Thymus (tissue), 14 donors: ENCODE measurements at places on chromosomes 1 and 21. TPM values are rescaled to one million over a fixed set of nuclear protein-coding genes. Genes with fewer than 3 reads are reported as not detected.

- no peak for DNase-seq
- H3K27me3 ChIP-seq, result no peaks in the 10 kb centered on the region
- H3K36me3 ChIP-seq, result no peaks in the 10 kb centered on the region
- H3K4me1 ChIP-seq, result peaks cover 63% of the 10 kb centered on the region
Observed at GRCh38 chr1:207876131-207876530, 34.8 kb downstream of the CD34 start.

- H3K4me3 ChIP-seq, result peak overlapping the region; percentile 39
- DNase-seq, result no peak
- H3K4me1 ChIP-seq, result peaks cover 12% of the 10 kb centered on the region
- H3K27ac ChIP-seq, result no peak overlapping the region
- H3K27me3 ChIP-seq, result peaks cover 58% of the 10 kb centered on the region
Observed at GRCh38 chr1:228647523-228648444, 87.5 kb upstream of the RHOU start.

DNA sequence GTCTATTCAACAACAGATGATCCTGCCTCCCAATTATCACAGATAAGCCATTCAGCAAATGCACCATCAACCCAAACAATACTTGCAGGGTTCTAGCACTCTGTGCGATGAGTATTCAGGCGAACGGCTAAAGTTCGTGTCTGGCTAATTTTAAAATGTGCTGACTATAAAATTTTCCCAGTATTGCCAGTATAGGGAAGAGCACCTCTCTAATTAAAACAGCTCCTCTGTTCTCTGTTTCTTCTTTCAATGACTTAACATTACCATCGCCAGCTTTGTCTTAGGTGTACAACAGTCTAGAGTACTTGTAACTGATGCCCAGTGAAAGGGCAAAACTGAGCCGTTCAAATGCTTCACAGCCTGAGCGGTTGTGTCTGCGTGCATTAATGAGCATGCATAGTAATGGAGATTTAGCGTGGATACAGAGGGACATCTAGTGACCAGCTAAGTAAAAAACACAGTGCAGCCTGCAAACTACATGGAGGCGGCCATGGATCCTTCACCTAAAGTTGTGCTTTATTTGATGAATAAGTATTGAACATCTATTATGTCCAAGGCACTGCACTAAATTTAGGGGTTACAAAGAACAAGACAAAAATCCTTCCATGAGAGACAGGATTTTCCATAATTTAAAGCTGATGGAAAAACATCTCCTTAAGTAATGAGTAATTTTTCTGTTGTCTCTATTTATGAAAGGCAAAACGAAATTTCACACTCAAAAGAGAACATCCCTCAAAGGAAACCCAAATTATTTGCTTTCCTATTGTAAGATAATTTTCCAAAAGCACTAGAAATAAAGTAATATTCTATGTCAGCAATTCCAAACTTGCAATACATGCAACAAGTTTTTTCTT is 120.0 kb downstream of the SETD4 start:
- no peak overlapping the region for H3K4me3 ChIP-seq
- no peaks in the 10 kb centered on the region for H3K27me3 ChIP-seq
- no peaks in the 10 kb centered on the region for H3K4me1 ChIP-seq
- no peak for DNase-seq

The DCAF8 gene
- total RNA-seq, result 75.8 TPM

The OXCT2 gene
- 2.6 TPM for total RNA-seq

The GADD45A gene
- 17.8 TPM for total RNA-seq

GRCh38 chr1:198155253-198155652 is 1.5 kb upstream of the NEK7 start:
- no peak overlapping the region for H3K4me3 ChIP-seq
- no peaks in the 10 kb centered on the region for H3K36me3 ChIP-seq
- no peaks in the 10 kb centered on the region for H3K27me3 ChIP-seq

DNA sequence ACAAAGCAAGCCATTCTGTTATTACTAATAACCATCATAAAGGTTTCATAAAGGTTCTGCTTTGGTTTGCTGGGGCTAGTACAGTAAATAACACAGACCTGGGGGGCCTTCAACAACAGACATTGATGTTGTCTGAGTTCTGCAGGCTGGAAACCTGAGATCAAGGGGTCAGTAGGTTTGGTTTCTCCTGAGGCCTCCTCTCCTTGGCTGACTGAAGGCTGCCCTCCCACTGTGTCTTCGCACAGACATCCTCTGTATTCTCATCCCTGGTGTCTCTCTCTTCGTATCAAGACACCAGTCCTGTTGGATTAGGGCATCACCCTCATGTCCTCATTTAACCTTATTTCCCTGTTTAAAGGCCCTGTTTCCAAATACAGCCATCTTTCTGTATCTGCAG is 37.3 kb downstream of the HUNK start:
- no peak overlapping the region for H3K4me3 ChIP-seq
- DNase-seq, result no peak
- no peaks in the 10 kb centered on the region for H3K36me3 ChIP-seq
- no peak overlapping the region for H3K27ac ChIP-seq

DNA sequence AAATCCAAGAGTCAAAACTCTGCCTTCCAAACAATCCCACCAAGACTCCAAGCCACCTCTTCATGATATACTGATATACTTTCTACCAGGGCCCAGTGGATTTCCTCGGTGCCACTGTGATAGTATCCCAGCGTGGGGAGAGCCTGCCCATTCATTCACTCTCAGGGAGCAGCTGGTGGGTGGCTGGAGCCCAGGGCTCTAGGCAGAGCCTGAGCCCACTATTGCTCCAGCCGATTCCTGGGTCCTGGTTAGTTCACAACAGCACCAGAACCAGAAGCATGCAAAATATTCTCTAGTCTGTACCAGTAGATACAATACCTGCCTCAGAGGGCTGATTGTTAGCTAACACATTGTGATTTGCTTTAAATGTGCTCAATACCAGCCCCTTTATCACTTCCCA is 831 bp downstream of the CSRP1 start:
- H3K27ac ChIP-seq, result no peak overlapping the region
- no peaks in the 10 kb centered on the region for H3K27me3 ChIP-seq
- peak overlapping the region; percentile 53 for H3K4me3 ChIP-seq
- DNase-seq, result no peak
- peaks cover 11% of the 10 kb centered on the region for H3K4me1 ChIP-seq
- H3K36me3 ChIP-seq, result no peaks in the 10 kb centered on the region

The S100A11 gene
- total RNA-seq, result 195 TPM

DNA sequence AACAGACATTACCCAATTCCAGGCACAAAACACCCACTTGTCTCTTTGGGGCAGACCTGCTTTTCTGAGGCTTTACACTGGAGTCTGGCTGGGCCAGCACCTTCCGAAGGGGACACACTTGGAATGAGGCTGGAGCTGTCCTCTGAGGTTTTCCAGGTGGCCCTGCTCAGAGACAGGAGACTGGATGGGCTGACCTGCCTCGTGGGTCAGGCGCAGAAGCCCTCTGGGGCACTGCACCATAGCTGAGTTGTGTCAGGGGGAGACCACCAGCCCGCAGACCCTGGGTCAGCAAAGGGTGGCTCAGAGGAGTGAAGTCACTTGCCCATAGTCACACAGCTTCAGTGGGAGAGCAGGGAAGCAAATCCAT is 1.8 kb downstream of the SH2D5 start:
- H3K4me1 ChIP-seq, result peaks cover 10% of the 10 kb centered on the region
- no peak for DNase-seq
- peaks cover 72% of the 10 kb centered on the region for H3K27me3 ChIP-seq
- no peak overlapping the region for H3K4me3 ChIP-seq

DNA sequence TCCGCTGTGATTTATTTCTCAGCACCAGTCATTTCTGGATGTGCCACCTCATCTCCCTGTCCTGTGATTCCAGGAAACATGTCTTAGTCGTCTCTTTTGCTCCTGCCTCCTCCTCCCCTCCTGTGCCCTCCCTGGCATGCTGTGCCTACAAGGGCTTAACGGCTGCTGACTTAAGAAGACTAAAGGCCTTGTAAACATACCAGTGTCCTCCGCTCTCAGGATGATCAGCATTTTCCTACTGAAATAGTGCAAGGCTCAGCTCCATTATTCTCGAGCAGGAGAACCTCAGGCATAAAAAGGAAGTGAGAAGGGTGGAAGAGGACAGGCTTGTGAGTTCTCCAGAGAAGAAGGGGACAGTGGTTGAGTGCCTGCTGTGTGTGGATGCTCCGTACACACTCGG is 61.6 kb upstream of the RUNX3 start:
- no peak for DNase-seq
- peak overlapping the region; percentile 97 for H3K27ac ChIP-seq
- H3K36me3 ChIP-seq, result no peaks in the 10 kb centered on the region
- H3K4me1 ChIP-seq, result peaks cover 93% of the 10 kb centered on the region
- no peaks in the 10 kb centered on the region for H3K27me3 ChIP-seq
